ENCODE measurements at places on chromosomes 12 and 14. TPM values are rescaled to one million over a fixed set of nuclear protein-coding genes. Genes with fewer than 3 reads are reported as not detected.

The SPATS2 gene
- total RNA-seq = 17.5 TPM

The EML1 gene
- total RNA-seq = 0.30 TPM

The KRT75 gene
- total RNA-seq = not detected

The PTPRQ gene
- not detected for total RNA-seq

The TMPRSS12 gene
- not detected for total RNA-seq

The CCDC63 gene
- not detected for total RNA-seq

The IFT43 gene
- 4.6 TPM for total RNA-seq

The EFS gene
- total RNA-seq = not detected

The ACVR1B gene
- 2.6 TPM for total RNA-seq

The GSC gene
- not detected for total RNA-seq

The AMN gene
- total RNA-seq = 0.32 TPM

The SERPINA6 gene
- total RNA-seq = not detected

The SBNO1 gene
- total RNA-seq = 41.9 TPM

The NKX2-8 gene
- total RNA-seq = not detected

The SLC8A3 gene
- not detected for total RNA-seq

The ETFBKMT gene
- 1.0 TPM for total RNA-seq

The LTB4R2 gene
- 17.5 TPM for total RNA-seq

The SLC5A8 gene
- total RNA-seq = not detected

The CLEC14A gene
- total RNA-seq = not detected

The KRT71 gene
- total RNA-seq = not detected

The LTBP2 gene
- total RNA-seq = 0.09 TPM

The CRIP1 gene
- 545 TPM for total RNA-seq

The TMTC2 gene
- total RNA-seq = 2.0 TPM

The FGF6 gene
- not detected for total RNA-seq

The SRRM4 gene
- total RNA-seq = not detected

The BEST3 gene
- total RNA-seq = not detected

The JPH4 gene
- not detected for total RNA-seq

The LPAR5 gene
- 6.2 TPM for total RNA-seq

The MYF5 gene
- not detected for total RNA-seq

The DAO gene
- not detected for total RNA-seq

Measured in T-helper 2 cell treated with Interferon-gamma antibody and Interleukin-4, amounts not matched to agents 100 ng/mL and 5 ng/mL, for 36 hours (primary cell).